Stimulated activated CD8-positive, alpha-beta memory T cell treated with anti-CD3 and anti-CD28 coated beads, Interleukin-15, amount 100 ng/mL, for 24 hours (primary cell): ENCODE measurements at places on chromosomes 2 and 18.

DNA sequence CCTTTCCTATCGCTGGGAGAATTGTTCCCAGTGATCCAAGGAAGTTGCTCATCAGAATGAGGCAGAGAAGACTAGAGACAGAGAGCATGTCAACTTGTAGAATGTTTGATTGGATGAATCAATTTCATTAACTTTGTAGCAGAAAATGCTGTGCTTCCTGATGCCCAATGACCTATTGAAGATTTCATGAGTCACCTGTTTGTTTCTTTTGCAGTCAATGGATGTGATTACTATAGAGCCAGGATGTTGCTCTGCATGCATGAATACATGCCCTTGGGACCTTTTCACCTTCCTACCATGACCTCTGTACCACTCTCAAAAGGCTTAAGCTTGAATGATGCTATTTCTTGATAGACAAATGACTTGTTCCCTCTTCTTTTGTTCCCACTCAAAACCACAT lies 23.3 kb downstream of the SCG2 start:
- DNase-seq: no peak

DNA sequence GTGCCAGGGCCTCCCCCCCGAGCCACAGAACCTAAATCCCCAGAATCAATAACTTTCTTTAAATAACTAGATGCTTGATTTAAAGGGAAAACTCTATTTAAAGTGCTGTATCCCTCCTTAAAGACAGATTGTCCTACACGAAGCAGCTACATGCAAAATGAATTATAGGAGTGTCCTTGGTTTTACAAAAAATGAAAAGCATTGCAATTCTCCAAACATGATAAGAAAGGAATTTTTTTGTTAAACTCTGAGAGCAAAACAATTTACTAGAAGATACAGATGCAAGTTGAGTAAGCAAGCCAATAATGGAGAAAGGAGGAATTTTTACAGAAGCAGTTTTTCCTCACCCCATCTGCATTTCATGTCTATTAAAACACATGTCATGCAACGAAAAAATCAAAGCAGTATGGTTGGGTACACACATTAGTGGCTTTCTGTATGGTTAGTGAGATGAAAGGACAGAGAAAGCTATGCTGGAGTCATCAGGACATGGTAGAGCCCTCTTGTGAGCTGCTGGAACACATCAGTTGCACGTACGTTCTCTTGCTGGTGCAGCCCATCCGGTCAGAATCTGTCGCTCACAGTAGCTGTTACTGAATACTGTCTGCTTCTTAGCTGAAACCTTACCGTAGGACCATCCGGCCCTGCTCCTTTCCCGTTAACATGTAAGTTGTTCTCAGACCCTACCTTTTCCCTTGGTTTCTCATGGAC lies 25.9 kb upstream of the STEAP3 start:
- no peak for DNase-seq

DNA sequence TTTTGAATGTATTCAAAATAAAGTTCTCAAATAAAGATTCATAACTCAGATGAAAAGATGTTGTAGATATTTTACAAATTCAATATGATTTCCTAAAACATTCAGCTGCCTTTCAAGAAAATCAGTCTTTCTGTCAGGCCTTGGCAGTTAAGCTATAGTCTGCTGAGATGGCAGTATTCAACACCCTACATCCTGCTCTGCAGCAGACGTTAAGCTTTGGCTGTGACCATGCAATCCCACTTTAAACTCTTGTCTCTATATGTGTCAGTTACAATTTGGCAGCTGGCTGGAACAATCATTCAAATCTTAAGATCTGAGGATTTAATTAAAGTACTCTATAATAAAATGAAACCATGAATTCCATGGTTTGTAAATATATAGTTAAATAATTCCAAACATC lies 567.3 kb upstream of the ZNF804A start:
- no peak for DNase-seq

- DNase-seq: no peak
Observed at GRCh38 chr2:29841386-29842004, 79.9 kb downstream of the ALK start.

DNA sequence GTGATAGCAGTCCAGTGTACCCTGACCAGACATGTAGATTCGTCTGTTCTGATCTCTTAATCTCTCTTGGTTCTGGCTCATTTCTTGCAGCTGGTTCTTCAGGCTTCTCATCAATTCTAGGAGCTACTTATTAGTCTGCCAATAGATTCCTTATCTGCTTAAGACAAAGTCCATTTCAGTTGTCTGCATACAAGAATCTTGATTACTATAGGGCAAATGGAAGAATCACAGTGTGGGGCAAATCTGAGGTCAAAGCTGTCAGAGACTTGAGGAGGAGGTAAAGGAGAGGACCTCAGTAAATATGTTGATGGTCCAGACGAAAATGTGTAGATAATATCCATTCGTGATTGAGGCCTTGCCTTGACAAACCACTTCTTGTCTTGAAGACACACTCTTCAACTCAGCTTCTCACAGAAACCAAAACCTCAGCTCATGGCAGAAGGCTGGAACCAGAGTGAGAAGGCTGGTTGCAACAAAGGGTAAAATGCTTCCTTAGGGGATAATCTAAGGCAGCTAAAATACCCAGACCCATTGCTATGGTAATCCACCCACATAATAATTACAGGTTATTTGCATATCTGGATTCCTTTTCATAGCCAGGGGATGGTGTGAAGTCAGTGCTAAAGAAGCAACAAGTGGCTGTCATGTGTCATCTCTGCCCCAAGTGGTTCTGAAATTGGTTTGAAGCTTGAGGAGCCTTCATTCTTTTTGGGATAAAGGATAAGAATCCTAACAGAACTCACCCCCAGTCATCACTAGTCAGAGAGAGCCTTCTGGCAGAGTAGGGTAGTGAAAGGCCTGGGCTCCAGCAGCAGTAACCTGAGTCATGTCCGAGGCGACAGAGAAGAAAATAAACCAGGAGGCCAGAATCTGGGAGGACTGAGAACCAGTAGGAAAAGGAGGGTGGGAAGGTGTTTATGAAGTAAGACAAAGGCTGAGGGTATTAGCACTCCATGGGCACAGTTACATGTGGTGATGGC lies 29.2 kb upstream of the PELI1 start:
- no peak for DNase-seq

DNA sequence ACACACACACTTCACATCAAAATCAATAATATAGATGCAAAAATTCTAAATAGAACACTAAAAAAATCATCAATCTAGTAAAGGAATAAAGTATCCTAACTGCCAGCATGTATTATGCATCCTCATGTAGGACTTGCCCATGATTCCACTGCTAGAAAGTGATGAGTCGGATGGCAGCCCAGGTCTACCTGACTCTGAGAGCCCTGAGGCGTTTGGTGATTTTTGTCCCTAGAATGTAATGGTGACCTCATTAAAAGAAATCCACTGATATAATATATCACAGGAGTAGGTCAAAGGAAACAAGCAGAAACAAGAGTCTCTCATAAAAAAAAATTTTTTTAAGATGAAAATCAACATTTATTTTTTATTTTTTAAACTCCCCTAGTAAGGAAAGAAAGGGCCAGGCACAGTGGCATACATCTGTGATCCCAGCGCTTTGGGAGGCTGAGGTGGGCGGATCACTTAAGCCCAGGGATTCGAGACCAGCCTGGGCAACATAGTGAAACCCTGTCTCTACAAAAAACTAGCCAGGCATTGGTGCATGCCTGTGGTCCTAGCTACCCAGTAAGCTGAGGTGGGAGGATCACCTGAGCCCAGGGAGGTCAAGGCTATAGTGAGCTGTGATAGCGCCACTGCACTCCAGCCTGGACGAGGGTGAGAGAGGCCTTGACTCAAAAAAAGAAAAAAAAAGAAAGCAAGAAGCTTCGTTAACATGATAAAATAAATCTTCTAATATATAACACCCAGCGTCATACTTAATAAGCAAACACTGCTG lies 24.4 kb upstream of the ACTG2 start:
- no peak for DNase-seq

DNA sequence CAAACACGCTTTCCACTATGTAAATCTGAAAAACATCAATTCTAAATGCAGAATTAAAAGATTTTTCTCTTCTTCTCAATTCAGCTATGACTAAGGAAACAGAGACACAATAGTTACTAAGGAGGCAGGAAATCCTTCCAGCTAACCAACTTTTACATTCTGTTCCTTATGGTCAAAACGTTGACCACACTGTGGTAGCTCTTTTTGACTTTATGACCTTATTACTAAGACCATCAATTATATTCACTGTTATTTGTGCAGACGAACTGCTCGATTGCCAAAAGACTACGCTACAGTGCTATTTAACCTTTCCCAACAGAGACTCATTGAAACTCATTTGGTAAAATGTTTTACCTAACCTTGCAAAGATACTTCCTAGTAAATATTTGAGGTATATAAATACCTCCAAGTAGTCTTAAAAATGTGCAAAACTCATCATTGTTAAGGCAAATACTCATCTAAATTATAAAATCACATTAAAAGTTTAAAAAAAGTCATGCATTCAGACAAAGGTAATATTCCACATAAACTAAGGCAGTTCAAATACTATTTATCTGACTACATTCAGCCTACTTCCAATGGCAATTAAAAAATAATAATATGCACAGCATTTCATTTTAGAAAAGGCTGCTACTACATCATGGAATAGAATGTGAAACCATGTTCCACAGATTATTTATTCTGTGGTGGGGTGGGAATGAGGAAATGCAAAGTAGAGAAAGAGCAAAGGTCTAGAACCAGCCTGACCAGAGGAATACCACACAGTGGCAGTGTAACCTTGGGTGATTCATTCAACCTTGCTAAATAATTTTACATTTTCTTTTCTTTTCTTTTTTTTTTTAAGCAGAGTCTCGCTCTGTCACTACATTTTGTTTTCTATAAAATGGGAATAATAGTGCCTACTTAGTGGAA lies 139.9 kb downstream of the THADA start:
- DNase-seq: no peak

DNA sequence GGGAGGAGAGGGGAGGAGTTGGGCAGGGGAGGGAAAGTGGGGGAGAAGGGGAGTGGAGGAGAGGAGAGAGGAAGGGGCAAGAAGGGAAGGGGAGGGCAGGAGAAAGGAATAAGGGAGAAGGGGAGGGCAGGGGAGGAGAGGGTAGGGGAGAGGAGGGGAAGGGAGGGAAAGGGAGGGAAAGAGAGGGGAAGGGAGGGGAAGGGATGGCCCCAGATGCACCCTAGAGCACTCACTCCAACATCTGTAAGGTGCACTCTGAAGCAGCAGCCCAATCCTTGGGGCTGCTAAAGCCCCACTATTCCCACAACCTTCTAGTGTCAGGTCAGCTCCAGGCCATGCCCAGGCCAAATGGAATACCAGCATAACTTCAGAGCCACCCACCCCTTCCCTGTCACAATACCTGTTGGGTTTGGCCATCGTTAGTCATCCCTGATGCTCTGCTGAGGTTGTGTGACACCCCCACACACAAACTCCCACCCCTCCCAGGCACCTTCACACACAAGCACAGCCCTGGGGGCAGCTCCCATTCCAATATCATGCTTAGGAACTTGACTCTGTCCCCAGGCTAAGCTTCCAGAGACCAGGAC lies 55.7 kb upstream of the PKDCC start:
- no peak for DNase-seq

GRCh38 chr2:237878321-237879057 lies 19.1 kb downstream of the RAMP1 start:
- DNase-seq: no peak

- DNase-seq: no peak
Observed at GRCh38 chr2:184598002-184598315, 370 bp upstream of the ZNF804A start.

- no peak for DNase-seq
Observed at GRCh38 chr2:226125176-226125883, 674.3 kb downstream of the IRS1 start.

DNA sequence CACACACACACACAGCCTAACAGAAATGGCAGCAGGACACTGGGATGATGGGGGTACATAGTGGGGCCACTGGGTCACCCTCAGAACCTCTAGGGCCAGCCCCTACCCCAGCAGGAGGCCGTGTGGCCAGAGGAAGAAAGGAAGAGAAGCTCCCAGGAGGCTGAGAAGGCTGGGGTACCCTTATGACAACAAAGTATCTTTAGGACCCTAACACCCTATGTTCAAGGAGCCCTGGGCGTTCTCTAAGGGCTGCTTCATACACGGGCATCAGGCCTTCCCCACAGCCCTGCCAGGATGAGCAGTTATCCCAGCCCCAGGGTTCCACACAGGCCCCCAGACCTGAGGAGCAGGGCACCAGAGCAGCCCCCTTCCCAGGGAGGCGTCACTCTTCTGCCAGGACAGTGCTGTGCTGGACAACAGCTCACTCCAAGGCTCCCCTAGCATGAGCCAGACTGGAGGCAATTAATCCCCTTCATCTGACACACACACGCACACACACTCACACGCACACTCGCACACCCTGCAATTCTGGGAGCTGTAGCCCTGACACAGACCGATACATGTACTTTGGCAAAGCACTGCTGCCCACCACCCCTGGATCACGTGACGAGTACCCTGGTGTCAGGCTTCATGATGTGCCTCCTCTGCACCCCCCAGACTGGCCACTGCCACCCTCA lies 163.6 kb downstream of the TNS1 start:
- DNase-seq: no peak

GRCh38 chr2:16218161-16218560 lies 277.8 kb downstream of the MYCN start:
- DNase-seq: no peak

GRCh38 chr2:198408171-198408570 lies 603.8 kb downstream of the PLCL1 start:
- no peak for DNase-seq

- DNase-seq: no peak
Observed at GRCh38 chr2:99786636-99787390, 297.0 kb upstream of the REV1 start.

DNA sequence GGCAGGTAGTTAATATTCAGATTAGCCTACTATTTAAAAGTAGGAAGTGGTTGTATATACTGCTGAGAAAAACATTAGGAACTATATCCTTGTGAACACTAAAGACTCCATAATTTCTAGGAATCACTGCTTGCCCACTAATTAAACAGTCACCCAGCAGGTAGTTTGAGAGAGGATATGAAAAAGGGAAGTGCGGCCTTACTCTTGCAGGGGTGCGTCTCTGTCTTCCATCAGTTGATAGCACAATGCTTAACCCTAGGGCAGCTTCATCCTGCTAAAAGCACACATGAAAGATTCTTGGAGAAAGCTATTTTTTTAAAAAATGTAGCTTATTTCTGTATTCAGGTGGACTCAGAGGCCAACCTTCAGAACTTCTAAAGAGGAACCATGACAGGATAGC lies 53.1 kb upstream of the ATP5MC3 start:
- DNase-seq: no peak

GRCh38 chr18:9666548-9666947 lies 41.6 kb upstream of the RAB31 start:
- DNase-seq: no peak

DNA sequence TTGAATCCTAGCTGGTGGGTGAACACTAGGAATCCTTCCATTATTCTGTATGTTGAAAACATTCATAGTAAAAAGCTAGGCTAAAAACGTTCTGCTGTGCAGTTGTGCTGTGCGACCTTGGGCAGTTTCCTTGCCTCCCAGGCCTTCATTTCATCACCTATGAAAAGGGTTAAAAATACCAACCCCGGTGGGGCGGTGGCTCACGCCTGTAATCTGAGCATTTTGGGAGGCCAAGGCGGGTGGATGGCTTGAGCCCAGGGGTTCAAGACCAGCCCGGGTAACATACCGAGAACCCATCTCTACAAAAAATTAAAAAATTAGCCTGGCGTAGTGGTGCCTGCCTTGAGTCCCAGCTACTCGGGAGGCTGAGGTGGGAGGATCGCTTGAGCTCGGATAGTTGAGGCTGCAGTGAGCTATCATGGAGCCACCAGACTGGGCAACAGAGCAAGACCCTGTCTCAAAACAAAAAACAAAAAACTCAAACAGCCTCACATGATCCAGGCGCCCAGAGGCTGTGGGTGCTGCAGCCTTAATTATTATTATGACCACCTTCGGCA lies 2.9 kb upstream of the RRM2 start:
- DNase-seq: no peak

- no peak for DNase-seq
Observed at GRCh38 chr18:52403291-52404021, 63.5 kb downstream of the DCC start.
